ENCODE measurements at places on chromosomes 1 and 21.

GRCh38 chr1:77888781-77889642, 588 bp downstream of the NEXN start:
- peak; percentile 2 for DNase-seq

GRCh38 chr1:163410073-163410999, 88.6 kb downstream of the NUF2 start:
- peak; percentile 39 for DNase-seq

DNA sequence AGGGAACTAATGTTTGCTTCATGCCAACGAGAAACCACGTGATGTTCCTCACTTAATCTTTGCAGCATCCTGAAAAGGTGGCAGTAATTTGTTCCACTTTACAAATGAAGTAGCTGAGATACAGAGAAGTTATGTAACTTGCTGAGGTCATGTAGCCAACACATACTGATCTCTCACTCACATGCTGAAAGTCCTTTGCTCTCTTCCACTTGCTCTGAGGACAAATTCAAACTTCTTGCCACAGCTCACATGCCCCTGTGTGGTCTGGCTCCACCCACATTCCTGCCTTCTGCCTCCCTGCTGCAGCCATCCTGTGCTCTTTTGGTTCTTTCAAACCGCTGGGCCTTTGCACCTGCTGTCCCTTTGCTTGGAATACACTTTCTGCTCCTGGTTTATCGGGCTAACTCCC, 55.4 kb downstream of the TMCO4 start:
- peak; percentile 30 for DNase-seq

DNA sequence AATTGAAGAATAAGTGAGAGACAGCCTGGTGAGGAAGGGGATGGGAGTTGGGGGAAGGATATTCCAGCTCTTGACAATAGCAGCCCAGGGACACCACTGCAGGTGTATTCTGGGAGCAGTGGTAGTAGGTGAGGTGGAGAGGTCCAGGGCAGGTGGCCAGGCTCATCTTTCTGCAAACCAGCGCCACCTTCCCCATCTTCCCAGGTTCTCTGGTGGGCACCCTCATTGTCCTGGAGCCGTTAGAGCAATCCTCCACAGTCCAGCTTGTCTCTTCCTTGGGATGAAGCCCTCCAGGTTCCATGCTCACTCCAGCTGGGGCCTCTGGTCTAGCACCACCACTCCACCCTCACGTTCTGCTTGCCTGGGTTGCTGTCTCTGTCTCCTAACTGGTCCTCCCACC, 97.0 kb downstream of the IER5 start:
- no peak for DNase-seq

DNA sequence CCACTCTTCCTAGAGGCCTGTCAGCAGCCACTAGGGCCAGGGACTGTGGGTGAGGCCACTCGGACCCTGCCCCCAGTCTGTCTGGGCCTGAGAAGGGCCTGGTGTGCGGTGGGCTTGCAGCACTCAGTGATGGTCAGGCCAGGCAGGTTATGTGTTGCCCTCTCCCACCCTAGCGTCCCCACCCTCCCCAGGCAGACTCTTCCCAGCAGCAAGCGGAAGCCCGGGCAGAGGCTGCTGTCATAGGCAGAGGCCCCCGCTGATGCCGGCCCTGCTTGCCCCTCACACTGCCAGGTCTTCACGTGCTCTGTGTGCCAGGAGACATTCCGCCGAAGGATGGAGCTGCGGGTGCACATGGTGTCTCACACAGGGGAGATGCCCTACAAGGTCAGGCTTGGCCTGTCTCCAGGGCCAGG, 6.6 kb downstream of the ZBTB48 start:
- no peak for DNase-seq

GRCh38 chr1:55484173-55484572, 269.0 kb upstream of the USP24 start:
- DNase-seq, result no peak

DNA sequence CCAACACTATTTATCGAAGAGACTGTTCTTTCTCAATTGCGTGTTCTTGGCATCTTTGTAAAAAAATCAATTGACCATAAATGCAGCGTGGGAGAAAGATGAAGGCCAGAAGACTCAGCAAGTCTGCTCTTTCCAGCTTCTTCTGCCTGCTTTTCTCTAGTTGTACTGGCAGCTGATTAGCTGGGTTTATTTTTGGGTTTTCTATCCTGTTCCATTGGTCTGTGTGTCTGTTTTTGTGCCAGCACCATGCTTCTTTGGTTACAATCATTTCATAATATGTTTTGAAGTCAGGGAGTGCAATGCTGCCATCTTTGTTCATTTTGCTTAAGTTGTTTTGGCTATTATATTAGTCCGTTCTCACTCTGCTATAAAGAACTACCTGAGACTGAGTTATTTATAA, 201.8 kb upstream of the B3GALT2 start:
- no peak for DNase-seq

GRCh38 chr1:178267646-178268094, 173.8 kb downstream of the RASAL2 start:
- DNase-seq, result no peak

GRCh38 chr1:7120863-7121621, 335.8 kb downstream of the CAMTA1 start:
- DNase-seq, result peak; percentile 10

DNA sequence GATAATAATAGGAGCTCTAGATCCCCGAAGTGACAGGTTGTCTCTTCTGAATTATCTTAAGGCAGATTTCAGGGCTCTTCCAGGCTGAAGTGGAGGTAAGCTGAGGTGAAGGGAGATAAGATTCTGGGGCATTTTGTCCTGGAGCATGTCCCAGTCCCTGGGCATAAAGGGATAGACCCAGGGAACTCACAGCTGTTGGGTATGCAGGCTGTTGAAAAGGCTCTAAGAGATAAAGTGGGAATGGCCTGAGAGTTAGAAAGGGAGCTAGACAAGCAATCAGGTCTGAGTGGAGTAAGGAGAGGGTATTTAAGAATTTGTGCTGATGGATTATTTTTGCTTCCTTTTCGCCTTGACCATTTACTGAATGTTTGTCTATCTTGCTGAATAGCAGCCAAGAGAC, 123.7 kb downstream of the NOS1AP start:
- DNase-seq, result no peak

DNA sequence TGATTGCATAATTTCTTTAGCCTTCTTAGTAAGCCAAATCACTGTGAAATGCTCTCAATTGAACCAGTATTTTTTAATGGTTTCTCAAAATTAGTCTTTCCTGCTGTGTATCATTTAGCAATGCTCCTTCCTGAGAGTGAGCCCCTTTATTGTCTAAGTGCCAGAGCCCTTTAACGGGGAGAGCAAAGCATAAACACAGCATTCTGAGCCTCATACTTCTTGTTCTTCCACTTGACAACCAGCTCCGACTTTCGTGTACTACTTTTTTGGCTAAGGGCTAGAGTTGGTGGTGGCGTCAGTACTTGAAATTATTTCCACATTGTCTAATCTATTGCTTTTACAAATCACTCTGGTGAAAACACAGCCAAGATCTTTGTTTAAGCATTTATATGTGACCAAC, 299.0 kb downstream of the TPR start:
- DNase-seq, result no peak

- peak; percentile 90 for DNase-seq
Observed at GRCh38 chr1:152458384-152459185, 44.5 kb upstream of the CRNN start.

DNA sequence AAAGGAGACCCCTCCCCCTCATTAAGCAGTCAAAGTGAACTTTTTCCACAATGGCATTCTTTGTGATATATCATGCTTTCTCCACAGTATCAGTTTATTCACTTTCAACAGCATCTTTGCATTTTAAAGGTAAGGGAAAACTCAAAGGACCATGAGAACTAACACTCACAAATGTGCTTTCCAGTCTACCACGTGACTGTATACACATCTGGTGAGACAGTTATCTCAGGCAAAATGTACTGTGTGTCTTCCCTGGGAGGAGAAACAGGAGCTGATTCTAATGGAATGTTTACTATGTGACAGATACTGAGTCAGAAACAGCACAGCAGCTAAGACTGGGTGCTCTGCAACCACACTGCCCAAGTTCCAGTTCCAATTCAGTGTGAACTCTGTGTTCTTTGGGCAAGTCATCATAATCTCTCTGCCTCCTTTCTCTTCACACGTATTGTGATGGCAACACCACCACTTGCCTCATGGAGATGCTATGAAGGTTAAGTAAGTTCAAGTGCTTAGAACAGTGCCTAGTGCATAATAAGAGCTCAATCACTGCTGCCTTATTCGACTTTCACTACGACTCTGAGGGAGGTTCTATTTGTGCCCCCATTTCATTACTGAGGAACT, 79.0 kb downstream of the SLC45A1 start:
- peak; percentile 43 for DNase-seq

DNA sequence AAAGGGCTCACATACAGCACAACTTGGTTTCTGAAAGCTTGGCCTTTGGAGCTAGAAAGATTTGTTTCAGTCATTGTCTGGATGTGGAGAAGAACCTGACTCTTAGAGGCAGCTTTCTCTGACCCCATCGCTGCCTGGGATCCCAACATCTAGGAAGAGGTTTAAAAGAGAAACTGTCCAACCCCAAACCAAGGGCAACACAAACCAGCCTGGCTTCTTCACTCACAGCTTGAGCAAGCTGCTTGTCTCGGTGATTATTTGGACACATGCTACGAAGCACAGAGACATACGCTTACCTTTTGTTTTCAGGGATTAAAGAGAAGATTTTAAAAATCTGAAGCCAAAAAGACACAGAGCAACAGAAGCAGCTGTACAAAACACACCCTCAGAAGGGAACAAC, 109.8 kb downstream of the ETS2 start:
- DNase-seq, result no peak

DNA sequence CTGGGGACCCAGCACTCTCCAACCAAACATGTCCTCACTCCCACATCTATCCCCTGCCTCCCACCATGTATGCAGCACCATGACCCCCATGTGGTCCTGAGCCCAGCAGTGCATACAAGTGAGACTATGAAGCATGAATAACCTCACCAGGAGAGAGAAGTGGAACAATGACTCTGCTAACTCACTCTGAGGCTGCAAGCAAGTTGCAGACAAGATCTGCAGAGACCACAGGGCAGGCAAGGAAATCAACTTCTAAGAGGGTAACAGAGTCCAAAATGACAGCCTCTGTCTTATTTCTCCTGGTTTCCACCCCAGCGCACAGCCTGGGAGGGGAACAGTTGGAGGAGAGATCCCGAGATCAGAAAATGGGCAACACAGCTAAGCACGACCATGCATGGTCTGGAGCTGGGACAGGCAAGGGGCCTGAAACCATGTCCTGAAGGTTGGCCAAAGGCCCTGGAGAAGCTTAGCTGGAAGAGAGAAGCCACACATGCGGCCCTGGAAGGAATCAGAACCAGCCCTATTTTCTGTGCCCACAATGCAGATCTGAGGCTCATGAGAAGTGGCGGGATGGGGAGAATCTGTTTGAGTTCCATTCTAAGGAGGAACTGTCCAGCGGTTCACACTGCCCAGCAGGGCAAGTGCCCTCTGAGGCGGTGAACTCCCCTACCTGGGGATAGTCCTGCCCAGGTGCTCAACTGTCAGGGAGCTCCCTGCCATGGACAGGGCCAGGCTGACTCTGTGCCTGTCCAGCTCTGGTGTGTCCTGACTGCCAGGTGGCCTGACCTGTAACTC, 12.5 kb upstream of the REN start:
- DNase-seq, result no peak

DNA sequence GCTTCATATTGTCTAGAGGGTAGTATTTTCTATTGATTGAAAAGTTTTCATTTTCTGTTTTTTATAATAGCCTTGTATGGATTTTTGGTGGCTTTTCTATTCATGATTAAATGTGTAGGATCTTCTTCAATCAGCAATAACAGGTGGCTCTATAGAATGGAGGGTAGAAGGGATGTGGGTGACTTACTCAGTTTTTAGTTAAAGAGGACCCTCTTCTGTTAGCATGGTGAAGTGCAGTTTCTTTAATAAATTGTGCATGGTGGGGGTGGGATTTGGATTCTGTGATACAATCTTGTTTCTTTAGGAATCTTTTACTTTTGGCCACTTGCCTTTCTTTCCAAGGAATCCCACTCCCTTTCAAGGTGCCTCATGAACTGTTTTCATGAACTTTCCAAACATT, 64.7 kb downstream of the SLC35A3 start:
- DNase-seq, result no peak

DNA sequence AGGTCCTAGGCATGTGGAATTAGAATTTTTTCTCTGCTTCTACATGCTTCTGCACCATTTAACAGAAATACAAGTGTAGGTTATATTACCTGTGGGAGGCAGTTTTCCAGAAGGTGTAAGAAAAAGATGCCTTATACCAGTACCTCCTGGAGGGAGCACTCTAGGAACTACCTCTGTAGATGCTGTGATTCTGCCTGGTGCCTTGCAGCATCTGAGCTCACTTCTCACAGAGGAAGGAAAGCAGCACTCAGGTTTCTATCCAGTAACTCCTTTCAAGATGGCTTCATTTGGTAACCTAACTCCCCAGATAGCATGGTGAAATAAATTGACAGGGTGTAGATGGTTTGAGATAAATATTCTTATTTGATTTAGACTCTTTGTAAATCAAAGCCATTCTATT, 50.3 kb downstream of the GIPC2 start:
- no peak for DNase-seq

DNA sequence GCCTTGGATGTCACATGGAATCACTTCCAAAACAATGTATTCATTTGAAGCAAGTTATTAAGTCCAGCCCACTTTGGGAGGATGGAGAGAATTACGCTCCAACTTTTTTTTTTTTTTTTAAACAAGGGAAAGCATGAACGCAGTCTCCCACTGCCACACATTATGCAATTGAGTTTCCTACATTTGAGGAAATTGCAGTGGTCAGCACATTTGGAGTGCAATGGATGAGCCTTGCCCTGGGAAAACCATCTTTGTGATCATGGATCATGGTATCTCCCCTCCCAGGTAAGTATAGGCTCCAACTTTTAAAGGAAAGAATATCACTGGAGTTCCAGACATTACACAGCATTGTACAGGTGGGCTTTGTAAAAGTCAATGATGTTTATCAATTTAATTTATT, 26.7 kb downstream of the MAP10 start:
- no peak for DNase-seq

- no peak for DNase-seq
Observed at GRCh38 chr1:175415129-175415712, 222.6 kb upstream of the KIAA0040 start.

- peak; percentile 2 for DNase-seq
Observed at GRCh38 chr1:9183898-9184297, 50.7 kb upstream of the H6PD start.

DNA sequence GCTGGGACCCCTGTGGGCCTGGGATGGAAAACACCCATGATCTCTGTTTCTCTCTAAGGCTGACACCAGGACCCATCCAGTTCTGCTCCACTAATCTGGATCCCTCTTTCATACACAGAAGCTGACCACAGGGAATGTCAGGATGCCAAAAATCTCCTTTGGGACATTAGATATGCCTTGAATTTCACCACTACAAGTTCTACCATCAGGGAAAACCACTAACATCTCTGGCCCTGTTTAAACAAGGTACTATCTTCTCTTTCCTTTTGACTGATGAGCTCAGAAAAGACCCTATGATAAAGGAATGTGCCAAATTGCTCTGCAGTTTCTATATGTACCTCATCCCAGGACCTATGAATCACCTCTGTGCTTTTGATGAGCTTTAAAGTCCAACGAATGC, 10.2 kb upstream of the PLXNA2 start:
- DNase-seq, result no peak

- peak; percentile 2 for DNase-seq
Observed at GRCh38 chr1:14120895-14121294, 420.9 kb downstream of the PRDM2 start.

Measured in inflammatory macrophage (primary cell).